Progenitor cell of endocrine pancreas (in vitro differentiated cells): ENCODE measurements at places on chromosomes 13 and 19.
A peak's percentile ranks its signal among the peaks of the same experiment; 100 is the strongest.

DNA sequence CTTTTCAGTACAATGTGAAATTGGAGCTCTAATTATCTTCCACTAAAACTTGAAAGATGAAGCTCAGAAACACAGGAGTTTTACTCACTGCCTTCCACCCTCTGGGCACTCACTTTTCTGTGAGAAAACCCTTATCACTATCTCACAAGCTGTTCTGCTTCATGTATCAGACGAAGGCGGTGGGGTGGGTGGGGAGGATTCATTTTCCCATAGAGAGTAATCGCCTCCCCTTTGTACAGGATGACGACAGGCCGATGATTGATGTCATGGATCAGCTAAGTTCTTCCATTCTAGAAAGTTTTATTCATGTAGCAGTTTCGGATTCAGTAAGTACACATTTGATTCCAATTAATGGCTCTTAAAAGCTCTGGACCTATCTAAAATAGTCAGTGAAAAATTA, 139.9 kb downstream of the ZAR1L start:
- DNase-seq = no peak

DNA sequence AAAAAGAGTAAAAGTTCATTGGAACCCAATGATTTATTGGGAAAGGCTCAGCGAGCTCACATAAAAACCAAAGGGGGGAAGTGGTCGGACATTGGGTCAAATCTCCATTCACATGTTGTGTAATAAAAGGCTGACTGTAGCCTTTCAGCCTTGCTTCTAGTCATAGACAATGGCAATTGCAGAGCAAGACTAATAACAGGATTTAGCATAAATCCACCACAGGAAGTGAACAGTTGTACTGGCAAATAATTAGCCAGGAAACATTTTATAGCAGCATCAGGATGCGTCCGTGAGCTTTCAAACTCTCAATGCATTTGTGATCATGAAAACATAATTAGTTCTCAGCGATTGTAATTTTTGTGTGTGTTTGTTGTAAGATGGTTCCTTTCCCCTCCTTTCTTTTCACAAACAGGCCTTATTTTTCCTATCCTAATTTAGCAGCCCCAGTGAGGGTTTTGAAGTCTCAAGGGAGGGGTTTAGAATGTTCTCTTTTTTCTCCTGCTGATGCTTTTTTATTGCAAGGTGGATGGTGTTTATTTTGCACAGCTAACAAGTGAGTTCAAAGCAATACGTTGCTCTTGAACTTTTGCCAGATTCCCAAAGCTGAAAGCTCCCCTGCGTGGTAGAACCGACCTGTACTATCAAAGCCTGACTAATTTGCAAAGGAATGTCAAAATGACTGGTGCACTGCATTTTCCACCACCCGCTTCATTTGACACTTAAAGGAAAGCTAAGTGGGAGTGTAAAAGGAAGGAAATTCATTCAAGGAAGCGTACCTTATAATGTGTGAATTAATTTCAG, 105.6 kb downstream of the SPRY2 start:
- no peak for DNase-seq

- no peak for DNase-seq
Measured at GRCh38 chr13:74868049-74868448, 613.9 kb downstream of the TBC1D4 start.

GRCh38 chr19:55005684-55006488, 32.2 kb downstream of the GP6 start:
- DNase-seq = no peak

DNA sequence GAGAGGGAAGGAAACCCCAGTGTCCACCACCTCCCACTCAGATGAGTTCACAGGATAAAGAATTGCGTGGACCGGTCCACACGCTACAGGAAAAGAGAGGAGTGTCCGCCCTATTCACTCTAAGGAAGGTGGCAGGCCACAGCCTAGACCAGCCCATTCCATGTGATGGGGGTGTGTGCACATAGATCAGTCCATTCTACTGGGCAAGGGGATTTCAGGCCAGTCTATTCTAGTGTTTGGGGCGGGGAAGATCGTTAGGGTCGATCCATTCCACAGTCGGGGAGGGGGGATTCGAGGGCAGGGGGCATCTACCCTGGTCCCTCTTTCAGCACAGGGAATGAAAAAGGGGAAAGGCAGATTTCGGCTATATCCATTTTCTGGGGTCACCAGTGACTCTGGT, 7.8 kb downstream of the FIZ1 start:
- DNase-seq = no peak

DNA sequence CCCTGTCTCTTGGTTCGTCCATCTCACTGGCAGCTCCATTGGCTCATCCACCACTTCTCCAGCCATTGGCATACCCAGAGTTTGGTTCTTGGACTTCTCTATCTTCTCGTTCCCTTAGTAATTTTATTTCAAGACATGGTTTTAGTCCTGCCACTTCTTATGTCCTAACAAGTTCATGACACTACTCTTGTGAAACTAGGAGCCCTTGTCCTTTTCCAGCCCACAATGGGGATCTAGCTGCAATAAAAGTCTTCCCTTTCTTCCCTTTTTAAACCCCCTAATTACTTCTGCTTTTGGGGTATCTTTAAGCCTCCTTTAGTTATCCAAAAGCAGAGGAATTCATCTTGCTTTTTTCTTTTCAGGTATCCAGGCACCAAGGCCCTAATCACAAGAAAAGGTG, 2.9 kb upstream of the RCBTB2 start:
- DNase-seq = no peak

DNA sequence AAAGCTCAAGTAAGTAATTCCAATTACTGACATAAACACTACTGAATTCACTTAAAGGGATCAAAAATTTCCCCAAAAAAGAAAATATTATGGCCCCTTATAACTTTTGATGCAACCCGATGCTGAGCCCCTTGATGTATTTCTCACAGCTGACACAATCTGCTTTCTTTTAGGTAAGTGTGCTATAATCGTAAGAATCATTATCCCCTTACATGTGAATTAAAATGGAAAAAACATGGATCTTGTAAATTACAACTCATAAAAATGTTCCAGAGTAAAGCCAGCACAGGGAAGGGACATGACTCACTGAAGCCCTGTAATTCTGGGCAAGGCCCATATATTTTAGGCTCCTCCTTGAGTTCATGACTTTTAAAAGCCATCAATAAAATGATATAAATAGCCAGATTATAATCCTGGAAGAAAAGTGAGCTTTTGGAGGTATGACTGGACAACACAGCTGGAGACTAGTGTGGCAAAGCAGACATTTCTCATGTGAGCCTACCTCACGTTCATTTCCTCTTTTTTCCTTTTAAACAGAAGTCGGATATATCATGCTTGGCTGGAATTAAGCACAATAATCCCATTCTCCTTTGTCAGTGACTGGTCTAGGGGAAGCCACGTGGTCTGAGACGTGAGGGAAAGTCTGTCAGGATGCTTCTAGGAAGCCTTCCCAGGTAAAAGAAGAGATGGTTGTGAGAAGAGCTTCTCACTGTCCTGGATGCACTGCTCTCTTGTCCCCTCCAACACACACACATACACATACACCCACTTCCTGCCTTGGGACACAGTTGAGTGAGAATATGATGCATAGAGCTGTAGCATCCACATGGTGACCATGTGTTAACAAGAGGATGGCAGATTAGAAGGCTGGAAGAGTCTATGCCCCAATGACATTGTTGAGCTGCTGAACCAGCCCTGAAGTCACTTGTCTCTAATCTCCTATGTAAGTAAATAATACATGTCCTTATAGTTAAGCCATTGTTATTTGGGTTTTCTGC, 165.4 kb downstream of the RGCC start:
- no peak for DNase-seq

GRCh38 chr13:104461049-104461448, 1394.8 kb upstream of the SLC10A2 start:
- DNase-seq = no peak

- DNase-seq = no peak
Measured at GRCh38 chr13:97224544-97225300, 2.6 kb downstream of the MBNL2 start.

GRCh38 chr19:55493052-55493644, 4.9 kb downstream of the SSC5D start:
- DNase-seq = no peak

GRCh38 chr19:52542984-52543664, 15.7 kb downstream of the ZNF808 start:
- DNase-seq = no peak

- no peak for DNase-seq
Measured at GRCh38 chr13:28268800-28269223, 130.5 kb downstream of the PAN3 start.

DNA sequence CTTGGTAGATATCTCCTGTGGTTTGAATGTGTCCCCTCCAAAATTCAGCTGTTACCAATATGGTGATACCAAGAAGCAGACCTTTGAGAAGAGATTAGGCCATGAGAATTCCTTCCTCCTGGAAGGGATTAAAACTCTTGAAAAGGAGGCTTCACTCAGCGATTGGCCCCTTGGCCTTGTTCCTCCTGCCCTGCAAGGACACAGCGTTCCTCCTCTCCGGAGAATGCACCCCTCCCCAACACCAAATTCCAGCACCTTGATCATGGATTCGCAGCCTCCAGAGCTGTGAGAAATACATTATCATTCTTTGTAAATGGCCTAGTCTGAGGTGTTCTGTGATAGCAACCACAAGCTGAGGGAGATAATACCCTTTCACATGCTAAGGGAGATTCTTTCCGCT, 34.5 kb upstream of the ARHGEF7 start:
- no peak for DNase-seq

- DNase-seq = no peak
Measured at GRCh38 chr19:50702871-50703829, 16.5 kb downstream of the SHANK1 start.

- no peak for DNase-seq
Measured at GRCh38 chr13:82772816-82773215, 1109.5 kb downstream of the SLITRK1 start.

DNA sequence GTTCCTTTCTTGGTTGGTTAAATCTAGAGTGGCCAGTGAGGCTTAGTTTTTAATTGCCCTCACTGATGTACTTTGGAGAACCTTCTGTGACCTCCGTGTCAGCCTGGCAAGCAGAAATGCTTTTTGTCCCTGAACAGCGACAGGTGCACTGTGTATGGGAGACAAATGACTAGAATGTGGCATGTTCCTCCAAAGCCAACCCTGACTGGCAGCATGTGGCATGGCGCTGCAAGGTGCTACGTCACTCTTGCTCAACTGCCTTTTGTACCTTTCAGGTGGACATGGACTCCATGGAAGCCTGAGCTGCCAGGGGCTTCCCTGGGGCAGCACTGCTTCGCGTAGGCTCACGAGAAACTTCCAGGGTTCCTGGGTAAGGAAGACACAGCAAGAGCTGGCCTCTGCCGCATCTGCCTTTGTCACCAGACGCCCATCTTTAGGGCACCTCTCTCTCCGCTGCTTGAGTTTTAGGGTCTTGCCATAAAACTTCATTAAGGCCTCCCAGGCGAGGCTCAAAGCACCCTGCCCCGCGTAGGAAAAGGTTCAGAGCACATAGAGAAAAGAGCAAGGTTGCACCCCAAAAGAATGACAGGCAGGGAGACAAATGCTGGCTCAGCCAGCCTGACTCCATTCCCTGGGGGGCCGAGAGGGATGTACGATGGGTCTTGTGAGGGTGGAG, 167.1 kb upstream of the SOX1 start:
- no peak for DNase-seq

DNA sequence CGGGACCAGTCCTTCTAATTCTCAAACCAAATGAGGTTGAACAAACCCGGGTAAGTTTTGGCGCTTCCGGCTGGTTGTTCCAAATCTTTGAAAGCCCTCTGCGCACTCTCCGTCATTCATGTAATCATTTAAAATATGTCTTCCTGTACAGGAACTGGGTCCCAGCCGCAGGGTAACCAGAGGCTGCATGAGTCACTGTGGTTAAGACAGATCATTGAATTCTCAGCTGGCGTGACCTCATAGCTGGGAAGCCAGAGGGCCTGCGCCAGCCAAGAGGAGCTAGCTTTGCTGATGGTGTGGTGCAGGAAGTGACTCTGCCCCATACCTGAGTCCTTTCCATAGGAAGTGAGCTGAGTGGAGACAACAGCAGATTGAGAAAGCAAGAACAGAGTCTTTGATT, 135.2 kb downstream of the TSHZ3 start:
- DNase-seq = no peak

DNA sequence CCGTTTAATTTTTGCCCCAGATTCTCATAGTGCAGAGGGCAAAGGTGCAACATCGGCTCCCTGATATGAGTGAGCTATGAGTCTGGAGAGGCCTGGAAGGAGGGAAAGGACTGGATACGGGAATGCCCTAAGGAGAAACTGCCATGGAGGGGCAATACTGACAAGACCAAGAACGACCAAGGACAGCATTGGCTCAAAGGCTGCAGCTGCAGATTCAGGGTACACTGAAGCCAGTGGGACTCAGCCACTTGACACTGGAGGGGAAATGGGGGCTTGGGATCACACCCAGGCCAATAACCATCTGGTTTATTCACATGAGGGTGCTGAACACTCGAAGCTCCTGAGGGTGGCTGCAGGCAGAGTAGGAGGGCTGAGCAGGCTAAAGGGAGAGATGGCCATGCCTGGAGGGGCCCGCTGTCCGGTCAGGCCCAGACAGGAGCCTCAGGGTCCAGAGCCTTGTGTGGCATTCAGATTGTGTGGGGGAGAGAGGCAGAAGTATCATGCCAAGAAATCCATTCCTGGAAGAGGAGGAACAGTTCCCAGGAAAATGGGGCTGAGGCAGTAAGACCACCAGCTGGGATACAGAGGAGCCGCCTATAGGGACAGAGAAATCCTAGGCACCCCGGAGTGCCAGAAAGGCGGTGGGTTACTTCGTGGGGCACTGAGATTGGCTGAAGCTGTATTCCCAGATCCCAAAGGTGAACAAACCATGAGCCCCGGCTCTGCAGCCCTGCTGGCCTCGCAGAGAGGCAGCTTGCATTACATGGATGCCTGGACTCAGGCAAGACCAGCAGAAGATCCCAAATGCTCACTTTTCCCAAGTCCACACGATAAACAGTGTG, 20.7 kb downstream of the COL4A1 start:
- DNase-seq = no peak

GRCh38 chr19:16778796-16779411, 50.3 kb upstream of the SIN3B start:
- no peak for DNase-seq

DNA sequence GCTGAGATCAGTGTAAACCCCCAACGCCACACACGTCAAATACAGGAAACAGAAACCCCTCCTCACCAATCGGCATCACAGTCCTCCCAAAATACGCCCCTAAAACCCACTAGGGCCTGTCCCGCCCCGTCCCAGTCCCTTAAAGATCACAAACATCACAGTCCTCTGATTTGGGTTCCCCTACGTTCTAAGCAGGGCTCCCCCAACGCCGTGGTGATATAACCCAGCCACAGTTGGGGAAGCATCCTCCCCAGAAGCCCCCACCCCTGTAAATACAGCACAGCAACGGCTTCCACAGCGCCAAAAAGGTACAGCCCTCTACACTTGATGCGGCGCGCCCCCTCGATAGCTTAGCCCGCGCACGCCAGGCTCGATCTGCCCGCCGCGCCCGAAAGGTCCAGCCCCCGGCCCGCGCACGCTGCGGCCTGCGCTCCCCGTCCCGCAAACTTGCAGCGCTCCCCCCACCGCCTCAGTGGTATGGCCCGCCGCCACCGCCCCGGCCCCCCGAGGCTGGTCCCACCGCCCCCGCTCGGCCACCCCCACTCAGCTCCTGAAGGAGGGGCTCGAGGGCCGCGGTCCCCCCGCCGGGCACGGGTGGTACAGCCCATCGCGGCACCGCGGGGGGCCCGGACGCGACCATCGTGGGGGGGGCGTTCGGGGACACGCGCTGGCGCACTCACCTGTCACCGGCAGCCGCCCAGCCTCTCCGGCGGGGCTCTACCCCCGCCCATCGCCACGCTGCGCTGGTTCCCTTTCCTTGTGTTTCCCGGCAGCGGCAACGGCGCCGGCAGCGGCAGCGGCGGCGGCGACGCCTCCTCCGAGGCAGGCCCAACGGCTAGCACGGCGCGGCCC, at the start of gene AKT2:
Gene AKT2 (minus strand): TSS at position 845 of the 852 bp plus-strand sequence. CDS start 20,078 bp downstream, outside the sequence.
- peak; percentile 85 for DNase-seq

GRCh38 chr13:29883941-29884518, 33.6 kb upstream of the UBL3 start:
- no peak for DNase-seq
